ENCODE measurements at places on chromosomes 4 and X.
A peak's percentile ranks its signal among the peaks of the same experiment; 100 is the strongest.

GRCh38 chr4:45100956-45101818, 374.8 kb upstream of the GNPDA2 start:
- no peak for DNase-seq

GRCh38 chr4:40953283-40954087, 203.7 kb downstream of the NSUN7 start:
- DNase-seq, result no peak

- no peak for DNase-seq
These were observed 38.2 kb upstream of the TLR3 start for GRCh38 chr4:186030795-186031194.

- no peak for DNase-seq
These were observed 14.8 kb downstream of the LHFPL1 start for GRCh38 chrX:112664924-112665323.

DNA sequence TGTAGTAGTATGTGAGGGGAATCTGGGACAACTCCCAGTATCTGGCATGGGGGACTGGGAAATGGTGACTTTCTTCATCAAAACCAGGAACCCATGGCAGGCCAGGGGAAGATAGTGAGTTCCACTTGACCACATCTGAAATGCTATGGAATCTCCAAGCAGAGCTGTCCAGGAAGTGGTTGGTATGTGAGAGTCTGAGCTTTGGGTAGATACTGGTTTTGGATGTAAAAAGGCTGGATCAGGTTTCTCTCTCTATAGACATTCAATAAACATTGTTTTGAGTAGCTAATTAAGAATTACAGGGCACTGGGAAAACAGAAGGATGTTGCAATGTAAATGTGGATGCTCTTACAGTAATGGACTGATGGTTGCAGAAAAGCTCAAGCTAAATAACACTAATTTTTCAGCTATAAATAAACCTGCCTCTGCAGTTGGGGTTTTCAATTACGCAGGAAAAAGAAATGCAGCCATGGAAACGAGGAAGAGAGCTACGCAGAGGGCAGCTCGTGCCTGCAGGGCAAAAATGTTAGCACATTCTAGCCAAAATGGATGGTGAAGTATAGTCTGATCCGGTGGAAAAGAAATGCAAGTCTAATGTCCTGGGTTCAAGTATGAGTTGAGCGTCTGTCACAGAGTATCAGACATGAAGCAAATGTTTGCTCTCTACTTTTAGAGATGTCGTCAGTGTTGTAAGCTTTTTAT, 13.4 kb upstream of the CHRNA9 start:
- DNase-seq, result no peak

DNA sequence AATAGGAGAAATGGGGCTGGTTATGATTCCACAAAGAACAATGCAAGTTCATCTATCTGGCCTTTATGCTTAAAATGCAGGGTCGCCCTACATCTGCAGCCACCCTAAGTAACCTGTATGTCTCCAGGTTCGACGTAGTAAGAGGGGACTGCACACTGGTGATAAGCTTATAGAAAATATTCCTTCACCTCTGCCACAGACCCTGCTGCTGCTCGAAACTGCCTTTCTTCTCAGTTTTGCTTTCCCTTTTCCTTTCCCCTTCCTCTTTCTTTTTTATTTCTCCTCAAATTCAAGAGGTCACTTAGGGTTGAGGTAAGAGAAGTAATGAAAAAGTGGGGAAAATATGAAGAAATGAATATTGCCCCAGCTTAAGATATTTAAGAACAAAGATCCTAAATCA, 123.5 kb downstream of the DCHS2 start:
- peak; percentile 8 for DNase-seq

DNA sequence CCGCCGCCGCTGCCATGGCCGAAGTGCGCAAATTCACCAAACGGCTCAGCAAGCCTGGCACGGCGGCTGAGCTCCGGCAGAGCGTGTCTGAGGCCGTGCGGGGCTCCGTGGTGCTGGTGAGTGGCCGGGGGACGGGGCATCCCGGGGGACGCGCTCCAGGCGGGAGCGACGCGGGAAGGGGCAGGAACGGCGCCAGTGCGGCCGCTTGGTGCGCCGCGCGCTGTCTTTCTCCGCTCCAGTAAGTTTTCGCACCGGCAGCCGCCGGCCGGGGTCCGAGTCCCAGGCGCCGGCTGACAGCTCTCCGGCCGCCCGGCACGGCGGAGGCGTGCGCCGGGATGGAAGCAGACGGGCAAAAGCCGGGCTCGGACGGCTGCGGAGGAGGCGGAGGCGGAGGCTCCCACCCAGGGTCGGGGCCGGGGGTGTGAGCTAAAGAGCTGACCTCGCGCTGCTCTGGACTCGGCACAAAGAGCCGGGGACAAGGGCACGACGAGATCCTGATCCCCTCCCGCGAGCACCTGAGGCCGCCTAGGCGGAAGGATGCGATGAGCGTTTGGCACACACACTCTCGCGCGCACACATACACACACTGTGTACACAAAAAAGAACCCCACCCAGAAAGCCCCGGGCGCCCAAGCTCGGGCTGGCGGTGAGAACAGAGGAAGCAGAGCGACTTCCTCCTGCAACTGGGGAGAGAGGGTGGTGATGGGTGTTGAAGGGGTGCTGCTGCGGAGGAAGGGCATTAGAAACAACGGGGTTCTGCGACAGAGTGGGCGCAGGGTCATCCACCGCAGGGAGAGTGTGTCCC, 545 bp downstream of the DOCK11 start:
- DNase-seq, result peak; percentile 46

GRCh38 chr4:168451744-168452390, 28.4 kb downstream of the DDX60L start:
- DNase-seq, result peak; percentile 80

DNA sequence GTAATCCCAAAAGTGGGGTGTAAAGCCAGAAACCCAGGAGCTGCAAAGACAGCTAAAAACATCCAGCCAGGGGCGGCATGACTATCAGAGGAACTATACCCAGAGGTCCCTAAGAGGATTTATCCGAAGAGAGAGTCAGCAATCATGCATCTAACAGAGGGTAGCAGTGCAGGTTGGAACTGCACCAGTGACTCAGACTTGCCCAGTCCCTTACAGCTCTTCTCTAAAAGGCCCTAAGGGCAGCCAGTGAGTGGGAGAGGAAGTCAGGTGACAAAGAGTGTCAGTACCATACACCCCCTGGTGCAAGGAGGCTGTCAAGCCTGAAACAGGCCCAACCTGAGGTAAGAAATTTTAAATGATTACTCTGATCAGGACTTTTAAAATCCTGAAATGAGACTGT, 88.1 kb downstream of the CAMK2D start:
- DNase-seq, result peak; percentile 18

All from suppressor macrophage treated with lipopolysaccharide for 4 hours (primary cell).